ENCODE measurements at places on chromosomes 7 and 10. TPM values are rescaled to one million over a fixed set of nuclear protein-coding genes. Genes with fewer than 3 reads are reported as not detected.

Gene CALCR
- total RNA-seq = not detected

Gene INSYN2A
- total RNA-seq = not detected

Gene FAM180A
- total RNA-seq = 10.5 TPM

Gene SYT15
- total RNA-seq = 1.8 TPM

Gene CADPS2
- 9.5 TPM for total RNA-seq

Gene COL1A2
- total RNA-seq = 86.2 TPM

Gene CFAP46
- 0.59 TPM for total RNA-seq

Gene PAX2
- total RNA-seq = not detected

Gene BEND7
- total RNA-seq = 10.1 TPM

Gene CALML3
- not detected for total RNA-seq
